ENCODE measurements at places on chromosomes 11 and 22.
A peak's percentile ranks its signal among the peaks of the same experiment; 100 is the strongest.

GRCh38 chr11:94546886-94547285 lies 3.2 kb downstream of the FUT4 start:
- no peak for DNase-seq

DNA sequence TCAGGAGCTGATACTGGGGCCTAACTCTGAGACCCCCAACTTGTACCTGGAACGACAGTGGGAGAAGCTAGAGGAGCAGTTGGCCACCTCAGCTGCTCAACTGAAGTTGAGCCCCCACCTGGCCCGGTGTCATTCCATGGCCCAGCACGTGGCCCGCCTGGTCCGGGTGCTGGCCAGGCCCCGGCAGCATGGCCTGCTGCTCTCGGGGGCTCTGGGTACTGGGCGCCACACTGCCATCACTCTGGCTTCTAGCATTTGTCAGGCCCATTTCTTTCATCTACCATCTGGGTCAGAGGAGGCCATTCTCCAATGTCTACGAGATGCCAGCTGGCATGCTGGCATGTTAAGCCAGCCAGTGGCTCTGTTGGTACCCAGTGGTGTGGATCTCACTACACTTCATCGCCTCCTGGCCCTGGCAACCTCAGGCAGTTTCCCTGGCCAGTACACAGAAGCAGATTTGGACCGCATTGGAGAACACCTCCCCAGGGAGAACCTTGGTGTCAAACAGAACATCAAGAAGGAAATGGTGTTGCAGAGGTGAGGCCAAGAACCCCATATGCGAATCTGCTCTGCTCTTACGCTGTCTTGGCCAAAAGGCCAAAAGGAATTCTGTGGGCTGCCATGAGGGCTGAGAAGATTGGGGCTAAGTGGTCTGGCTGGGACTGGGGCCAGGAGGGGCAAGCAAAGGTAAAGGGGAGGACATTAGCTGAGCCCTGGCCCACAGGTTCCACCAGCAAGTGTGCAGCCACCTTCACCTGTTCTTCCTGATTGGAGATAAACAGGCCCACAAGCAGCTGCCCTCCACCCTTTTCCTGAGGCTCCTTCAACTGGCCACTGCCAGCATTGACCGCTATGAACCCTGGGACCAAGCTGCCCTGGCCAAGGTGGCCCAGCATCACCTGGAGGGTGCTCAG lies 45.4 kb downstream of the RRP8 start:
- no peak for DNase-seq

DNA sequence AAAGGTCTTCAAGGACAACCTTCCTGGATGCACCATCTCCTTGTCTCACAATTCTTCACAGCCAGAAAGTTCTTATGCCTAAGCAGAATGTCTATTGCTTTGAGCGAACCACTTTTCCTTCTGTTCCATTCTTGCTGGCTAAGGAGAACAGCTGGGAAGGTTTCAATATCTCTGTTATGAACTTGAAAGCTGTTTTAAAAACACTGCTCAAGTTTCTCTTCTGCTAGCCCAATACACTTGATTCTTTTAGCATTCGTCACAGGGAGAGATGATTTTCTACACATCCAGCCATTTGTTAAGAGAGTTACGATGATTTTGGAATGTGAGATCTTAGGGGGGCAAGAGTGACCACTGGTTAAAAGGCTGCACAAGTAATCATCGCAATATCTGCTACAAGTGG lies 249.3 kb downstream of the KIRREL3 start:
- no peak for DNase-seq

DNA sequence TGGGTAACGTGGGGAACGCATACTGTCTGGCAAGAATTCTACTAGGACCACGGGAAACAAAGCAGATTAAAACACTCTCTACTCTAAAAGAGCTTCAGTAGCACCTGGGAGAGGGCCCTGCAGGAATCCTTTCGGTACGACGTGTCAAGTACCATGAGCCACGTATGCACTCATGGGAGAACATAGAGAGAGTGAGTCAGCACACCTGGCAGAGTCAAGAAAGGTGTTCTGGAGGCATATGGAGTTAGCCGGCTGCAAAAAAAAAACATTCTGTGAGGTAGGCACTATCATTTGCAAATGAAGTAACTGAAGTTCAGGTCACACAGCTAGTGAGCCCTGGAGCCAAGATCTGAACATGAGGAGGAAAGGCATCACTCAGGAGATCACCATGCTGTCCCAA lies 71.1 kb upstream of the BID start:
- no peak for DNase-seq

- DNase-seq = no peak
Measured at GRCh38 chr11:81032906-81033305, 1592.1 kb upstream of the TENM4 start.

DNA sequence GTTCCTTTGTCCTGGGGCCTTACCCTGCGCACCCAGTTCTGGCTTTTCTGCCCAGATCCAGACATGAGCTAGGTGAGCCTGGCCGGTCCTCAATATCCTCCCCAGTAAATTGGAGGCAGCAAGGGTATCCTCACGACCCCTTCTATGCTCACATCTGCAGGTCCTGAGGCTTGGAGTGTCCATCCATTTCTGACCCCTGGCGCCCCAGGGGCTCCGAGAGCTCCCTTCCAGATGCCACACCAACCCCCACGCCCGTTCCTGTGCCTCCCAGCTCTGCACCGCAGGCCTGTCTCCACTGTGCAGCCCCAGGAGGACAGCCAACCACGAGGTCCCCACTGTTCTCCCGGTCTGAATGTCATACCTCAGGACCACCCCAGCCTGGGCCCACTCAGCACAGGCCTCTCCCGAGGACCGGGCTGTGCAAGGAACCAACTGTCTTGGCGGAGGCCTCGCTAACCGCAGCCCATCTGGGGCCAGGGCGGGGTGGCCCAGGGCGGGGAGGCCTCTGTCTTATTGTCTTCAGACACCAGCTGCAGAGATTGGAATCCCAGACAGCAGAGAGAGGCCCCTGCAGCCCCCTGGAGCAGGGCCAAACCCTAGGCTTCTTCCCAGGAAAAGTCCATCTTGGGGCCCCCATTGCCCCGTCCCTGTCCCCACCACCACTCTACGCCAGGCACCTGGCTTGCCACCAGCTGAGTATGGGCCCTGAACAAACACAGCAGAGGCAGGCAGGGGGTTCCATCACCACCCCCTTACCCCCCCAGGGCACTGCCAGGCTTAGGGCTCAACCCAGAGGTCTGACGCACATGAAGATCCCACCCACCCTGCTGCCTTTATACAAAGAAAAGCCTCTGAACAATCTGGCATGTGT lies 39.3 kb downstream of the ALX4 start:
- no peak for DNase-seq

- DNase-seq = peak; percentile 63
Measured at GRCh38 chr11:269146-269890, 8.9 kb upstream of the NLRP6 start.

- no peak for DNase-seq
Measured at GRCh38 chr11:117385471-117385870, 57.8 kb downstream of the CEP164 start.

DNA sequence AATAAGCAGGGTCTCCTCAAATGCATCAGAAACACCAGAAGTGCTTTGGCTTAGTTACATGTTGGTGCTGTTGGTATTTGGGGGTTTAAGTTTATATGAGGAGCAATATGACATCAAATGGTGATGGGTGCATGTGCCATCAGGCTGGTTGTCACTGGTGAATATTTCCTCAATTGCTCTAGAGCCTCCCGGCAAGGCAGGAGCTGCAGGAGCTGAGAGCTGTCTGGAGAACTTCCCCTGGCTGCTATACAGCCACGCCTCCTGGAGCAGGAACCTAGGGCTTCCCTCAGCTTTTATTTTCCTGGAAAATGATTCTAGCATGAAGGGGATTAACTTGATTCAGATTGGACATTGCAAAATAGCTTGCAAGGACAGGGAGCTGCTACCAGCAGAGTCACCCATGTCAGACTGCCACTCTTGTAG lies 15.8 kb downstream of the IGLL5 start:
- no peak for DNase-seq

DNA sequence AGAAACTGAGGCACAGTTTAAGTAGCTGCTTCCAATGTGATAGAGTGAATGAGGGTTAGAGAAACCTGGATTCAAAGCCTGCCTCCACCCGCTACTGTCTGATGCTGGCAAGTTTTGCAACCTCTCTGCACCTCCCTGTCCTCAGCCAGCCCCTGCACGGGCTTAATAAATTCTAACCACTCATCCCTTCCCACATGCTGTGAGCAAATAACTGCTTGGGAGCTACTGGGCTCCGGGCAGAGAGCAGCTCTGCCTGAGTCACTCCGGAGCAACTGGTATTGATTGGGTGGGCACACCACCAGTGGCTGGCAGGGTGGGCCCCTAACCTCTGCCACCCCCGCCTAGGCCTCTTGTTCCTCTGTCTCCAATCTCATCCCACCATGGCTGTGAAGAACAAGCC lies 104.3 kb upstream of the SYT13 start:
- DNase-seq = no peak

DNA sequence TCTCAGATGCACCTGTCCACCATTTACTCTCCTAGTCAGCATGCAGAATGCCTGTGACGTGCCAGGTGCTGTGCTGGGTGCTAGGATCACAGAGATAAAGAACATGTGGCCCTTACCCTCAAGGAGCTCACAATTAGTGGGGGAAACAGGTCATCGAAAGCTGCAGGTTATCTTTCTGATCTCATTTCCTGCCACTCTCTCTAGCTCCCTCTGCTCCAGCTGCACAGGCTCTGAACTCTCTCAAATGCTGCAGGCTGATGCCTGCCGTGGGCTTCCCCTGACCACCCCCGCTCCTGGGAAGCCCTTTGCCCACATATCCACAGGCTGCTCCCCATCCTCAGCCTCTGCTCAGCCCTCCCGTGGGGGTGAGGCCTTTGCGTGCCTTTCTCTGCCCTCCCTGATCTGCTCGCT lies 29.6 kb downstream of the SHANK3 start:
- no peak for DNase-seq

GRCh38 chr11:69166218-69167115 lies 10.7 kb downstream of the SMIM38 start:
- DNase-seq = peak; percentile 73

- no peak for DNase-seq
Measured at GRCh38 chr11:125408311-125408711, 87.8 kb downstream of the FEZ1 start.

GRCh38 chr11:20020198-20020597 lies 140.1 kb downstream of the DBX1 start:
- no peak for DNase-seq

GRCh38 chr11:112294688-112295340 lies 34.2 kb upstream of the PLET1 start:
- DNase-seq = no peak

DNA sequence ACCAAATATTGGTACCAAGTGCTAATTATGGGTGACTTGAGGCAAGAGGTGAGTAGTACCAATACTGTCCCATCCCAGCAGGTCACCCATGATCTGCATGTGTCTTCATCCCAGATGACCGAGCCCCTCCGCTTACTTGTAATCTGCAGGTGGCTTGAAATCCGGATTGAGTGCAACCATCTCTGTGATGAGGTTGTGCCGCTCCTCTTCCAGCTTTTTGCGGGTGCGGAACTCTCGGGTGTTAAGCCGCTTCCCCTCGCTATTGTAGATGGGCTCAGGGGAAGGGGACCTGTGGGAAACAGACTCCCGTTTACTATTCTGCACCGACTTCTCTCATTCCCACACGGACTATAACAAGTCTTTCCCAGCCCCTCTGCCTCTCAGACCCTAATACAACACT lies 8.2 kb downstream of the SF1 start:
- no peak for DNase-seq

DNA sequence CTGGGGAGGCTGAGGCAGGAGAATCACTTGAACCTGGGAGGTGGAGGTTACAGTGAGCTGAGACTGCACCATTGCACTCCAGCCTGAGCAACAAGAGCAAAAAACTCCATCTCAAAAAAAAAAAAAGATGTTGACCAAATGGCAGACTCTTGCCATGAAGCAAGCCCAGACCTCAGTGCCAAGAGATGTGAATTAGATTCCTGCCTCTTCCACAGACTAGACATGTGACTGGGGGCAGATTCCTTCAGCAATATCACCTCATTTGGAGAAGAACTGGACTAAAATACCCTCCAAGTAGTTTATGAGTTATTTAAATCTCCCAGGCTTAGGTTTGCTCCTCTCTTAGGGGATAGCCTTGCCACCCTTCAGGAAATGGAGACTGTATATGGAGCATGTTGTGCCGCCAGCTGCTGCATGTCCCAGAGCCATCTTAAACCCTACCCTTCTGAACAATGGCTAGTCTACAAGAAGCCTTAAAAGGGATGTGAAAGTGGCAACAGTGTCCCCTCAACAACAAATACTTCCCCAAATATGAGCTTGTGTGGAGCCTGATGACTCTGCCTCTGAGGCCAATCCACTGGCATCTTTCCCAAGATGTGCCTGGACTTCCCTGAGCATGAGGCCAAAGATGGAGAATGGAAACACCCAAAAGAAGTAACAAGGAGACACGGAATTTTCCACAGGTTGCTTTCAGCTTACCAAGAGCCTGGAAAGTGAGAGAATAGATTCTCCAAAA lies 763 bp upstream of the MS4A7 start:
- no peak for DNase-seq

GRCh38 chr11:134024420-134025081 lies 44.3 kb upstream of the JAM3 start:
- peak; percentile 74 for DNase-seq
